ENCODE measurements at places on chromosomes 12 and 14.

DNA sequence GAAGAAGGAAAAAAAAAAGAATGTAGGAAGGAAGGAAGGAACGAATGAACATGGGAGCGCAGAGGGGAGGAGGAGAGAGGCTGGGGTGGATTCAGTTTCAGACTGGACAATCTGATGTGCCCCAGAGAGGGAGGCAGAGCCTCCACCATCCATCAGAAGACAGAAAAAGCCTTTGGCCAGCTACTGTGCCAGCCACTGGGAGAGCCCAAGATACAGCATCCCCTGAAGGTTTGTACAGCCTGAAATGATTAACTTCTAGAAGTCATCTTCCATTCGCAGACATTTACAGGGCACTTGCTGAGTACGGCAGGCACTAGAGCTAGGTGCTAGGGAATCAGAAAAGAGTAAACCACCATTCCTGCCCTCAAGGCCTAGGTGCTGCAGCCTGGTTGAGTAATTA is 9.0 kb downstream of the PLEKHG6 start:
- DNase-seq, result no peak

- no peak for DNase-seq
These were observed 8.1 kb upstream of the RNF34 start for GRCh38 chr12:121391619-121392324.

DNA sequence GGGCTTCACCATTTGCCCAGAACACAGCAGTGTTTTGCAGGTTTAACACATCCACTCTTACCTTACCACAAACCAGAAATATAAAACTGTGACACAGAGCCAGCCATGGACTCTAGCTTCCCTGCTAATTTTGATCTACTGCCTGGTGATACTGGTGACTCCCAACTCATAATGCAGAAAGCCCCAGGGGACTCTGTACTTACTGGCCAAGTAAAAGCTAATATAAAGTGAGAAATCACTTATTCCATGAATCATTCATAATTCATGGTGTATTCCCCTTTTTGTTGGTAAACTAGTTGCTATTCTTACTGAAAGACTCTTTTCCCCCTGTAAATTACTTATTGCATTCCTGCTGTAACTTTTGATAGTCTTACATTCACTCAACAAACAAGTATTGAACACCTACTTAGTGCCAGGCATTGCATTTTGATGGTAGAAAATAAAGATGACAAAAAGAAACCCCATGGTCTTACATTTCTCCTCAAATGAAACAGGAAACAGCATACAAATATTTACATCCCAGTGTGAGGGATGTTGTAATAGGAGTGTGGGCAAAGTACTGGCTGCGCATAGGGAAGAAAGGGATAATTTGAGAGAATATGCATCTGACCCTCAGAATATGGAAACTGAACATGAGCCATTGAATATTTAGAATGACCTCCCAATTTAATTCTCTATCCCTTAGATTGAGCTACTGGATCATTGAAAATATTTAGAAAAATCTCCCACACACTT is 279.6 kb downstream of the PDZRN4 start:
- DNase-seq, result no peak

GRCh38 chr14:31965735-31966598 is 111.1 kb upstream of the ARHGAP5 start:
- no peak for DNase-seq

- no peak for DNase-seq
These were observed 14.9 kb upstream of the SLC8A3 start for GRCh38 chr14:70203686-70204085.

DNA sequence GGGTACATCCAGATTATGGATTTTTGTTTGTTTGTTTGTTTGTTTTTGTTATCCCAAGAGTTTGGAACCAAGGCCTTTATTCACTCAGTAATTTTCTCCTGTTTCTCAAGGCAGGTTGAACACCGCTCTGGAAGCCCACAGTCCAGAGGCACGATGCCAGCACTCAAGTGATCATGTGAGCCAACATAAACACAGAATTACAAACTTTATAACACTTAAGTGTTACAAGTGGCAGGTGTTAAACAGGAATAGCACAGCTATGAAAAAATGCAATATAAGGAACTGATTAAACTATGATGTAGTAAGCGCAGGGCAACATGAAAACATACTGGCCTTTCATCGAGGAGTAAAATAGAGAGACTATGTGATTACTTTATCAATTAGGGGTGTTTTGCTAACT is 1885.8 kb upstream of the SEL1L start:
- no peak for DNase-seq

DNA sequence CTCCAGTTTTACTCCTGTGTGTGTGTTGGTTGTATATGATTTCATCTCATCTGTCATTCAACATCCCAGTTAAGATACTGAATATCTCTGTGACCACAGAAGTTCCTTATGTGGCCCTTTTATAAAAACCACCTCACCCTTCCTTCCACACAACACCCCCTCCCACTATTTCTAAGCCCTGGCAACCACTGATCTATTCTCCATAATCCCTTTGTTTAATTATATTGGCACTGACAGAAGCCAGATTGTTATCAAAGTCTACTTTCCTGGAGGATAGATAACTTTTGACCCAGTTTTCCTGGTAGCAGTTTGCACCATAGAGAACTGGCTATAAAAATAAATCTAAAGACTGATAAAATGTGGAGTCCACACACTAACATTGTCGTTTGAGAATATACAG is 902.8 kb downstream of the SLC16A7 start:
- no peak for DNase-seq

GRCh38 chr14:97282210-97283004 is 485.2 kb downstream of the VRK1 start:
- no peak for DNase-seq

- DNase-seq, result no peak
These were observed 17.2 kb downstream of the RILPL1 start for GRCh38 chr12:123516216-123516780.

DNA sequence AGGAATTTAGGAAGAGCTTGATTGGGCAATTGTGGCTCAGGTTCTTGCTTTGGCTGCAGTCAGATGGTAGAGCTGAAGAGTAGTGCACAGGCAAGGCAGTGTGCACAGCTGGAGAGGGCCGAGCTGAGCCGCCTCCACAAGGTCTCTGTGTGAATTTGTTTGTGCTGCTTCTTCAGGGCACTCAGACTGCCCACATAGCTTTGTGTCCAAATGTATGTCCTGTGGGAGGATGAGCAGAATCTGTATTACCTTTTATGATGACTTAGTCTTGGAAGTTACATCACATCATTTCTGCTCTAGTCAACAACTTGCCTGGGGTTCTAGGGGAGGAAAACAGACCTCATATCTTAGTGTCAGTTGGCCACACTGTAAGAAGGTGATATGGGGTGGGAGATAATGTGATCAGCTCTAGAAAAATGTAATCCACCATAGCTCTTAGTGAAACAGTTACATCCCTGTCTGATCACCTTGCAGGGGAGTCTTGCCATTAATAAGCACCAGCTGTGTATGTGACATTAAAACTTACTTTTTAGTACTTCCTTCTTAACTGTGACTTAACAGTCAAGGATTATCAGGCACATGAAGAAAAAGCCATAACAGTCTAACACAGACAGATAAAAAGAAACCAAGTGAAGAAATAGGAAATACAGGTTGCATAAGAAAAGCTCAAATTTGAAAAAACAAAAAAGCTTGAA is 53.4 kb downstream of the RCOR1 start:
- no peak for DNase-seq

DNA sequence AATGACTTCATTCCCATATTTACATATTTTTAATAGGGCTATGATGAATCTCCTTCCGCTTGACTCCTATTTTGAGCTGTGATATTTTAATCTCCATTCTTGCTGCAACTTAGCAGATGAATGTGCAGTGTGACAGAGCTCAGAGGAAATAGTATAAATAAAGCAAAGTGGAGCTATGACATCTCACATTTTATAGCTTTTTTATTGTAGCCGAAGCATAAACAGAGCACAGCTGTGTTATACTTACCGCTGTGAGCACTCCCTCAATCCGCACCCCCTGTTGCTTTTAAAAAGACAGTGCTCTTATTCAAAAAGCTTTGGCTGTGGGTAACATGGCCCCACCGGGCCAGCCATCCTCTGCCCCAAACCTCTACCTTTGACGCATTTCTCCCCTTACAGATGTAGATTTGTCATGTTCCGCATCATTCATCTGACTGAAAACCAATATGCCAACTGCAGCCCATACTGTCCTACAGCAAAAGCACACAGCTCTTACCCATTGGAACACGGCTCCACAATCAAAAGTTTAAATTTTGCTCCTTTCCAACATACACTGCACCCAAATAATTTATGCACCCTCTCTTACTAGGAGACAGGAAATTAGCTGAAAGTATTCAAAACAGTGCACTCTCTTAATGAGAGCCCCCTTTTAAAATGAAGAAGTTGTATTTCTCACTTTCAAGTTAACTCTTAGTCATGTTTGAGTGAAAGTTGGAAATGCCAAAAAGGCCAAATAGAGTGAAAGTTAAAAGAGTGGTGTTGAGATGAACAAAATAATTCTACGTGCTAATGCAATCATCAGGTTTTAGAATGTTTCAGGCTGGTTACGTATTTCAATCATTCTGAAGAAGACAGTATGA is 429.3 kb upstream of the SOX5 start:
- DNase-seq, result no peak

GRCh38 chr12:92753976-92754885 is 51.4 kb downstream of the PLEKHG7 start:
- DNase-seq, result no peak

GRCh38 chr12:3658327-3659163 is 94.4 kb downstream of the CRACR2A start:
- no peak for DNase-seq

- no peak for DNase-seq
These were observed 136.4 kb upstream of the NCOR2 start for GRCh38 chr12:124703856-124704255.

GRCh38 chr12:5264006-5264405 is 167.9 kb upstream of the NTF3 start:
- DNase-seq, result no peak

DNA sequence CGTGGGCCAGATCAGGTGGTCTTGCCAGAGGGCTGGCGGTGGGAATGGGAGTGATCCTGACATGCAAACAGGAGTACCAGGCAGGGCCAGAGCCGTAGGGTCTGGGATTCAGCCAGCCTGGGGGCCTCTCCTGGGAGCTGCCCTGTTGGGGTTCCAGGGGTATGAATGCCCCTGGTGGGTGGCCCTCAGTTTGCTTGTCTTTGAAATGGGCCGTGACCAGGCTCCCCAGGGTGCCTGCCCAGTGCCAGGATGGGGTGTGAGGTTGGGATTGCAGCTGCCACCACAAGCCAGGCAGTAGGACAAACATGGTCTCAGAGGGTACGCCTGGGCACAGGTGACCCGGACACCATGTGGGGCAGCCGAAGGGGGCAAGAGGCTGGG is 168.8 kb downstream of the KIF26A start:
- DNase-seq, result no peak

Data from activated T-cell treated with anti-CD3 and anti-CD28 coated beads, Interleukin-2, amount 50 U/mL, for 4 hours (primary cell).